ENCODE measurements at places on chromosomes 2 and 18. TPM values are rescaled to one million over a fixed set of nuclear protein-coding genes. Genes with fewer than 3 reads are reported as not detected.

Gene CHRND
- not detected for total RNA-seq

Gene SAG
- total RNA-seq, result not detected

Gene CCL20
- total RNA-seq, result 6.9 TPM

Gene FOXD4L1
- 0.35 TPM for total RNA-seq

Gene LBH
- 129 TPM for total RNA-seq

Gene CPS1
- total RNA-seq, result 16.3 TPM

Gene C2orf72
- total RNA-seq, result 7.5 TPM

Gene ACMSD
- total RNA-seq, result not detected

Gene RNF125
- total RNA-seq, result 0.26 TPM

Gene AQP12B
- not detected for total RNA-seq

Gene ZBTB7C
- 0.27 TPM for total RNA-seq

Gene IL36B
- not detected for total RNA-seq

Gene SP9
- total RNA-seq, result 1.7 TPM

Gene CNTNAP5
- not detected for total RNA-seq

Gene DCDC2C
- 0.15 TPM for total RNA-seq

Gene RPRM
- total RNA-seq, result 0.05 TPM

Gene MOGAT1
- not detected for total RNA-seq

Gene RFTN2
- not detected for total RNA-seq

Gene CDCA7
- 45.3 TPM for total RNA-seq

Gene CNGA3
- 0.02 TPM for total RNA-seq

Gene DGUOK
- total RNA-seq, result 158 TPM

Gene CKAP2L
- total RNA-seq, result 13.9 TPM

Gene TMEM178A
- total RNA-seq, result 0.10 TPM

Gene CRACDL
- 3.6 TPM for total RNA-seq

Gene ANKRD30B
- total RNA-seq, result not detected

Gene SH2D6
- total RNA-seq, result 0.96 TPM

Gene MPP4
- total RNA-seq, result 0.24 TPM

Gene CNNM3
- total RNA-seq, result 11.3 TPM

Gene PSTPIP2
- total RNA-seq, result 0.29 TPM

Gene MAPK4
- 0.33 TPM for total RNA-seq

Gene PLGLB2
- total RNA-seq, result 0.19 TPM

Gene ALMS1
- 7.9 TPM for total RNA-seq

Gene GNLY
- total RNA-seq, result not detected

Gene ANO7
- total RNA-seq, result 1.6 TPM

Gene TEX44
- total RNA-seq, result not detected

Gene CPLX4
- total RNA-seq, result not detected

Gene RNASEH1
- total RNA-seq, result 47.3 TPM

Gene PIGN
- 9.8 TPM for total RNA-seq

Gene SCYGR1
- total RNA-seq, result not detected

Gene INHBB
- 23.1 TPM for total RNA-seq

Gene EVX2
- not detected for total RNA-seq

Measured in A549 treated with AZD2906 at 1 μM for 4 hours (cell line).